NCI-H345 (cell line): ENCODE measurements at places on chromosomes 7 and 10.
A peak's percentile ranks its signal among the peaks of the same experiment; 100 is the strongest.

DNA sequence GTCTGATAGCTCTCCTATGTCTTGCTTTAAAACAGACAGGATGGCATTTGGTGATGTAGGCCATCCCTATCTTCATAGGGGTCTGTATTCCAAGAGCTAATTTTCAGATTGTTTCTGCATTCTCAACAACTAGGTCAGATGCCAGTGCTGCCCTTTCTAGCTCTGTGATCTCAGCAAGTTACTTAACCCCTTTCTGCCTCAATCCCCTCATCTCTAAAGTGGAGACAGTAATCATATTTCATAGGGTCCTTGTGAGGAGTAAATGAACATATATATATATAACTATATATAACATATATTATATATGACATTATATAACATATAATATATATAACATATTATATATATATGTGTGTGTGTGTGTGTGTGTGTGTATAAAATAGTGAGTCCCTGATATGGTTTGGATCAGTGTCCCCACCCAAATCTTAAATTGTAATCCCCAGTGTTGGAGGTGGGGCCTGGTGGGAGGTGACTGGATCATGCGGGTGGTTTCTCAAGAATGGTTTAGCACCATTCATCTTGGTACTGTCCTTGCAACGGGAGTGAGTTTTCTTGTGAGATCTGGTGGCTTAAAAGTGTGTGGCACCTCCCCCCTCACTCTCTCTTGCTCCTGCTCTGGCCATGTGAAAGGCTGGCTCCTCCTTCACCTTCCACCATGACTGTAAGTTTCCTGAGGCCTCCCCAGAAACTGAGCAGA lies 45.2 kb downstream of the HIPK2 start:
- DNase-seq, result no peak

DNA sequence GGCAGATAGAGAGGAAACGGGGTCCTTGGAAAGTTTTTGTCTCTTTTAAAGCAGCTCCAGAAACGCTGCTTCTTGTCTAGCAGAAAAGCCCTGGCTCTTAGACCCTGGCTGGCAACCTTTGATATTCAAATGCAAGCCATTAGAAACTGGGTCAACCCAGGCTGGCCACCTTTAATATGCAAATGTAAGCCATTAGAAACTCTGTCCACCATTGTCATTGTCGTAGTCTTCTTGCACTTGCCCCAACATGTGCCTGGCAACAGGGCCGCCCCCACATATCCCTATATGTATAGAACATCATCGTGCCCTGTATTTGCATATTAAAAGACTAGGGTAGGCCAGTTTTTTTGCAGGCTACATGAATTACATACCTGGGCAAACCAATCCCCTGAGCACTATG lies 621.3 kb upstream of the DPP6 start:
- DNase-seq, result no peak

DNA sequence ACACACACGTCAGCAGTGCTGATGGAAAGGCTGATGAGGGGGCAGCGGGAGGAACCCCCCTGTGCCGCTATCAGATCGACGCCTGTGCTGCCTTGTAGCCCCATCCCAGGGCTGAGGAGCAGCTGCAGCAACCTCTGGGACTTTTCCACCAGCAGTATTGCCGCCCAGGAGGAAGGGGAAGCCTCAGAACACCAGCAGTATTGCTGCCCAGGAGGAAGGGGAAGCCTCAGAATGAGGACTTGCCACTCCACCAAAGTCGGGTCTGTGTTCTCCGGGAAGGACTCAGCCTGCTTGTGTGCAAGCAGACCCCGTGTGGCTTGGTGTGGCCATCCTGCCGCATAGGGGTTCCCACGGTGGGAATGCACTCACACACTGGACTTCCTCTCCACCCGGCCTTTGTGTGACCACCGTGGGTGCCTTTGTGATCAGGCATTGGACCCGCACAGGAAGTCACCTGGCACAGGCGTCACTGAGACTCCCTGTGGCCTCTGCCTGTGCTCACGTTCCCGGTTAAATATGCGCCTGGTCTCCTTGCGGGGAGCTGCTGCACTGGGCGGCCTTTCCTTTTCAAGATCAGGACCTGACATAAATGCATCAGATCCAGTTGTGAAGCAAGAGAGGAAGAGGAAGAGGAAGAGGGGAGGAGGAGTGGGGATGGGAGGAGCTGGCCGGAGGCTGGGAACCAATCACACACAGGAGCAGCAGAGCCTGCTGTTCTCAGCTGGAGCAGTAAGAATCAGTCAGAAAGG lies 248.5 kb downstream of the DNAJB6 start:
- DNase-seq, result no peak

GRCh38 chr7:69749372-69749979 lies 151.2 kb downstream of the AUTS2 start:
- no peak for DNase-seq

- DNase-seq, result no peak
Observed at GRCh38 chr7:142323706-142324105, 65.8 kb upstream of the PRSS58 start.

GRCh38 chr7:38318803-38319416 lies 45.5 kb upstream of the TARP start:
- peak; percentile 77 for DNase-seq

DNA sequence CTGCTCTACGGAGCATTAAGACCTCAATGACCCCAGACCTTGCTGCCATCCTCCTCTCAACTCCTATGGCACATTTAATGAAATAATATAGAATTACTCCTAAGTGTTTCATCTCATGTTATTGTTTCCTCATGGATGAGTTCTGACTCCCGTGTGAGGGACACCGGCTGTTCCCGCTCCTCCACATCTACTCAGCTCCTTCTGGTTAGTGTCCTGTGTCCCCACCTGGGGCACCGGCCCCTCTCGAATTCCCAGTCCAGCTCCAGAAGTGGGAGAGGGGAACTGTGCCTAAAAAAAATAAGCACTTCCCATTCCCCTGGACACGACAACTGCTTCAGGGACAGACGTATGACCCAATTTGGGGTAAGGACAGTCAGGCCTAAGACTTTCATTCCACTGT lies 58.3 kb downstream of the PIP4K2A start:
- DNase-seq, result no peak
